ENCODE measurements at places on chromosomes 6 and 20.

DNA sequence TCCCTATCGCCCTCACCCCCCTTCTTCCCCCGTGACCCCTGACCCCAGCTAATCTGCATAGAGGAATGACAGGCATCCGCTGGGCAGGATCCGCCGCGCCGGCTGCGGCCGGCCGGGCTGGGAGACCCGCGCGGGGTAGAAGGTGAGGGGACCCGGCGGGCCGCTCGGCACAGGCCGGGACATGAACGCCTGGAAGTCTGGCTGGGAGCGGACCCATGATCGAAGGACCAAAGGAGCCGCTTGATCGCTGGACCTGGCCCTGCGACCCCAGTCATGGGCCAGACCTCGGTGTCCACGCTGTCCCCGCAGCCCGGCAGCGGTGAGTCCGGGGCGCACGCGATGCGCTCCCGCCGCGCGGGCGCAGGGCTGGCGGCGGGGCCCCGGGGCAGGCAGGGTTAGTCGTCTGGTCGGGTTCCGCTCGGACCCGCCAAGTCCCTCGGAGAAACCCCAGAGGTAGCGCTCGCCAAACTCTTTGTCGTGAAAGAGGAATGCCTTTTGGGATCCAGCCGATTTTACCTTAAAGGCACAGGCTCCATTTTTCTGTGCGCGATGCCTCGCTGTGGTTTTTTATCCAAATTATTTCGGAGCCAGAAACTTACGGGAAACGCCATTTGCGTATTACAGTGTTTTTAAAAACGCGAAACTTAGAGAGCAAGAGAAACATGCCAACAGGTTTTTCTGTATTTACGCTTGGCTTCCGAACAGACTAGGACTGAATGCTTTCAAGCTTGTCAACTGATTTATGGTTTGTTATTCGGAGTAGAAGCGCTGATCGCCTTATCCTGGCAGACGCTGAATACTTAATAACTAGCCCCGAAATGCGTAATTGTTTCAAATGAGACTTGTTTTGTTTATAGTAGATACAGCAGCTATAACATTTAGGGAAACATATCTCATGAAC lies at the start of gene PHACTR2:
PHACTR2 (plus strand) TSS at position 75 of the 901 bp plus-strand sequence; CDS start at position 274, 199 bp downstream.
- no peak for DNase-seq

- no peak for DNase-seq
Observed at GRCh38 chr20:58458342-58459057, 56.7 kb downstream of the APCDD1L start.

DNA sequence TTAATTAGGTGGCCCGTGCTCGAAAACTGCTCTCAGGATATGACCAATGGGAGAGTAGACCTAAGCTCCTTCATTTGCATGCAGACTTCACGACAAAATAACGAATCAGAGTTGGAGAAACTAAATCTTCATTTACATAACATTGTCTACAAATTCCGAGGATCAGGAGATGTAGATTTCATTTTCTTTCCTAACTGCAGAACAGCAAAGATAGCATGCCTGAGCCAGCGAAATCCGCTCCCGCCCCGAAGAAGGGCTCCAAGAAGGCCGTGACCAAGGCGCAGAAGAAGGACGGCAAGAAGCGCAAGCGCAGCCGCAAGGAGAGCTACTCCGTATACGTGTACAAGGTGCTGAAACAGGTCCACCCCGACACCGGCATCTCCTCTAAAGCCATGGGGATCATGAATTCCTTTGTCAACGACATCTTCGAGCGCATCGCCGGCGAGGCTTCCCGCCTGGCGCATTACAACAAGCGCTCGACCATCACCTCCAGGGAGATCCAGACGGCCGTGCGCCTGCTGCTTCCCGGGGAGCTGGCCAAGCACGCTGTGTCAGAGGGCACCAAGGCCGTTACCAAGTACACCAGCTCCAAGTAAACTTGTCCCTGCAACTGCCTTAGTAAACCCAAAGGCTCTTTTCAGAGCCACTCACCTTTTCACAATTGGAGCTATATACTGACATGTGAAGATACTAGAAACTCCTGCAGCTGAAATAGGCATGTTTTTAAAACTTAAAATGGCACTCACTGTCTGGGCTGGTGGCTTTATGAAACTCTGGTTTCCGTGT lies 96.5 kb downstream of the HFE start:
- no peak for DNase-seq

DNA sequence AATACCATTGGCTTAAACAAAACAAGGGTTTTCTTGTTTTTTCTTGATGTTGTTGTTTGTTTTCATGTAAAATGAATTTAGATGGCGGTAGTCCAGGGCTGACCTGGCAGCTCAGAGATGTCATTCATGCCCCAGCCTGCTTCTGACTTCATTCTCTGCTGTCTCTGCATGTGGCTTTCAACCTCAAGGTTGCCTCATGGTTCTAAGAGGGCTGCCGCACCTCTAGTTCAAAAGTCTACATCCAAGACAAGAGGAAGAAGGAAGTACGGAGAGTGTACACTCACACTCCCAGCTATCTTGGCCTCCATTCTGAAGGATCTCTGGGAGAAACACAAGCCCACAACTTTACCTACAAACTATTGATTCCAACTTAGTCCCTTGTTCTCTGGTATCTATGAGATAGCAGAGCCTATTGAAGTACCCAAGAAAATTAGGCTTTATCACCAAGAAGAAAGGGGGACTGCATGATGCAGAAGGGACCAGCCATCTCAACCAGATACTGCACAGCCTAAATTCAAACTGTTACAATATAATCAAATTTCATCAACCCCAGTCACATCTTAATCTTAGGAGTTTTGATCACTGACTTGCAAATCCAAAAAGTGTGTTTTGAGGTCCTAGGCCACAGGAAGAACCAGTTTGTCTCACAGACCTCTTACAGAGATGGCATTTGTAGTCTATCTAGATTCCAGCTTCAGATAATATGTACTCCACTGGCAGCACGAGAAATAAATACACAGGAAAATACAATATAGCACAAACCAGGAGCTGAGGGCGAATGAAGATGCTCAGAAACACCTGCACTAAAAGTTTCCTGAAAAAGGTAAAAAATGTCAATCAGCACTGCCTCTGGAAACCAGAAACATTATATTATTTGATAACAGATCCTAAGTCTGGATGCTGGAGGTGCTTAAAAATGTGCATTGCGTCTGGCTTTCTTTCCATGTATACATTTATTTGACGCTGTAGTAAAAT lies 866 bp upstream of the BTN3A3 start:
- no peak for DNase-seq

- no peak for DNase-seq
Observed at GRCh38 chr6:157831424-157832249, 8.6 kb downstream of the SNX9 start.

- DNase-seq, result no peak
Observed at GRCh38 chr6:159513074-159513720, 179.8 kb downstream of the SOD2 start.

DNA sequence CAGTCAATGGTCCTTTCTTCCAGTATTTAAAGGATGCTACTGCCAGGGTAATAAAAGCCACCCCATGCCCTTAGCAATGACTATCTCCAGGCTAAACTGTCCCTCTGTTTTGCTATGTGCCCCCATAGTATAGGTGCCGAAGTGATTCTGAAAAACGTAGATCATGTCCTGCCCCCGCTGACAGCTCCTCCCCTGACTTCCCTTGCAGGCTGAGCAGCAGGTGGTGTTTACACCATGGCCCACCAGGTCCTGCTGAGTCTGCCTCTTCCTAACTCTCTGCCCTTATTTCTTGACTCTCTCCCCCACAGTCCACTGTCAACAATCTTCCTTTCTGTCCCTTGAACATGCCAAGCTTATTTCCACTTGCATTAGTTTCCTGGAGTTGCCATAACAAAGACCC lies 352.5 kb upstream of the TSHZ2 start:
- no peak for DNase-seq

All from NCI-H510A treated with DMSO at 0.1 percent for 48 hours (cell line).